ENCODE measurements at places on chromosomes 5 and 9. TPM values are rescaled to one million over a fixed set of nuclear protein-coding genes. Genes with fewer than 3 reads are reported as not detected.

Gene LCN1
- polyA plus RNA-seq: not detected

Gene ACER2
- polyA plus RNA-seq: 1.4 TPM

Gene ADRB2
- 0.50 TPM for polyA plus RNA-seq

Gene AQP3
- 7.2 TPM for polyA plus RNA-seq

Gene PCDHAC2
- 1.2 TPM for polyA plus RNA-seq

Gene CORO2A
- 0.42 TPM for polyA plus RNA-seq

Gene INSL4
- 8.6 TPM for polyA plus RNA-seq

Gene AGXT2
- not detected for polyA plus RNA-seq

Gene ELAVL2
- polyA plus RNA-seq: 0.03 TPM

Gene CCNO
- 4.7 TPM for polyA plus RNA-seq

Gene PCDHGB7
- 0.03 TPM for polyA plus RNA-seq

Gene IFNA13
- polyA plus RNA-seq: not detected

Gene CDKN2AIPNL
- 48.0 TPM for polyA plus RNA-seq

Gene ROR2
- polyA plus RNA-seq: 0.53 TPM

Gene DPH7
- 28.8 TPM for polyA plus RNA-seq

Gene MINAR2
- polyA plus RNA-seq: not detected

Gene DDX41
- 177 TPM for polyA plus RNA-seq

Gene CXCL14
- 0.15 TPM for polyA plus RNA-seq

Gene SHOC1
- polyA plus RNA-seq: not detected

Gene PIP5KL1
- polyA plus RNA-seq: 2.5 TPM

Gene SPTLC1
- 63.6 TPM for polyA plus RNA-seq

Gene FAM153A
- polyA plus RNA-seq: not detected

Gene HRH2
- 0.58 TPM for polyA plus RNA-seq

Gene FBP1
- not detected for polyA plus RNA-seq

Gene AK1
- 31.9 TPM for polyA plus RNA-seq

Gene TMEM174
- polyA plus RNA-seq: not detected

Gene ZFP2
- 0.04 TPM for polyA plus RNA-seq

Gene AGGF1
- 16.9 TPM for polyA plus RNA-seq

Gene LRRC14B
- not detected for polyA plus RNA-seq

Gene NEUROG1
- polyA plus RNA-seq: not detected

Gene PITX1
- 16.7 TPM for polyA plus RNA-seq

Gene GDNF
- polyA plus RNA-seq: not detected

Gene CCDC171
- 1.0 TPM for polyA plus RNA-seq

Gene NMUR2
- polyA plus RNA-seq: not detected

Gene XPA
- polyA plus RNA-seq: 14.0 TPM

Gene PCDHGA9
- 0.03 TPM for polyA plus RNA-seq

Gene FAM163B
- not detected for polyA plus RNA-seq

Gene SOHLH1
- polyA plus RNA-seq: not detected

Gene GPR21
- not detected for polyA plus RNA-seq

Gene CTNND2
- polyA plus RNA-seq: not detected

Gene CBY3
- not detected for polyA plus RNA-seq

Gene PHF24
- polyA plus RNA-seq: not detected

Gene SPATA6L
- 1.6 TPM for polyA plus RNA-seq

Gene BTNL8
- not detected for polyA plus RNA-seq

Gene ENTPD8
- polyA plus RNA-seq: 0.41 TPM

Gene DDX4
- not detected for polyA plus RNA-seq

Gene FGF18
- polyA plus RNA-seq: 0.18 TPM

Gene MPDZ
- polyA plus RNA-seq: 19.5 TPM

Gene FAM221B
- not detected for polyA plus RNA-seq

Gene TPRN
- 6.5 TPM for polyA plus RNA-seq

Gene CRHBP
- polyA plus RNA-seq: not detected

Gene LRRC19
- not detected for polyA plus RNA-seq

Data from A549 (cell line).